HAP-1 (cell line): ENCODE measurements at places on chromosomes 11 and 22.

DNA sequence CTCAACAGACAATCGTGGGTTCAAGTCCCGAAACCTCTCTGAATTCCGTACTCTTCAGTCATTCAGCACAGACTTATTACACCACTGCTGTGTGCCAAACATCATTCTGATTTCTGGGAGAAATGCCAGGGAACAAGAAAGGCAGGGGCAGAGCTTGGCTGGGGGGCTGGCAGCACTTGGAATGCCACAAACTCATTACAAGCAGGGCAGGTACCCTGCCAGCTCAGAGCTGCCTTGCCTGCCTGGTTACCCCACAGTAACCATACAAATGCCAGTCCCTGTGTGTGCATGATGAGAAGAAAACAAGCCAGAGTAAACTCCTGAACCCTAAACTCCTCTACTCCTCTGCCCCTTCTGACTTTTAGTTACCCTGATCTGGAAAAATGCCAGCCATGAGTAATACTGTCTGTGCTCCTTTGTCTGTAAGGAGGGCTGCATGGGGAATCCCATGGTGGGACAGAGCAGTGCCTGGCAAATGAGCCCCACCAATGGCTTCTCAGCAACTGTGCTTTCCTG is 6.9 kb upstream of the RAD9A start:
- DNase-seq, result no peak

DNA sequence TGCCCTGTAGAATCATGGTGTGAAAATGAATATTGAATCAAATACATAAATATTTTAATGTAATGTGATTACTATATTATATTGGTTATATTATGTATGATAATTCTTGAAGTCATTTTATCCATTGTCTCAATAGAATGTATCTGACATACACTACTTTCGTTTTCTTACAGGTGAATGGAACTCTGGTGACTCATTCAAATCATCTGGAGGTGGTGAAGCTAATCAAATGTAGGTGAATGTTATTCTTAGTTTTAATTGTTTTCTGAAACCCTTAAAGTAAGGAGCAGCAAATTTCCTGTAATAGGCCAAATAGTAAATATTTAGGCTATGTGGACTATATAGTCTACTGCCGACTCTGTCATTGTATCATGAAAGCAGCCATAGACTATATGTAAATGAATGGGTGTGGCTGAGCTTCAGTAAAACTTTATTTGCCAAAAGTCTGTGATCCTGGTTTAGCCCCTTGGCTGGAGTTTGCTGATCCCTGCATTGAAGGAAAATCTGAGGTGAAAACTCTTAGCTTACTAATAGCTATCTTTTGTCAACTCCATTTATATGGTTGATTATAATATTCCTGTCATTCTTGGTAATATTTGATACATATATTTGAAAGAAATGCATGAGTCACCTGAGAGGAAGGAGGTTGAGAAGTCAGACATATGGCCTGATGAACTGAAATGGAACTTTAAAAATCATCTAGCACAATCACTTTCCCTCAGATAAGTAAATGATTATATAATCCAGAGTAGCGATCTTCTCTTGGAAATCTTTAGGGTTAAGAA is 87.2 kb upstream of the GRIK4 start:
- no peak for DNase-seq

DNA sequence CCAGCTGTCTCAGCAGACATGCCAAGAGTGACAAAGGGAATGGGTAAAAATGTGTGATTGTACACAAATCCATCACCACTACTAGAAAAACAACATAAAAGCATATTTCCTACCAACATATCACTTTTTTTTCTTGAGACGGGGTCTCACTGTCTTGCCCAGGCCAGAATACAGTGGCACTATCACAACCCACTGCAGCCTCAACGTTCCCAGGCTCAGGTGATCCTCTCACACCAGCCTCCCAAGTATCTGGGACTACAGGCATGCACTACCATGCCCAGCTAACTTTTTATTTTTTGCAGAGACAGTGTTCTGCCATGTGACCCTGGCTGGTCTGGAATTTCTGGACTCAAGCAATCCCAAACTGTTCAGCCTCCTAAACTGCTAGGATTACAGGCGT is 5.2 kb downstream of the MTMR2 start:
- DNase-seq, result no peak

DNA sequence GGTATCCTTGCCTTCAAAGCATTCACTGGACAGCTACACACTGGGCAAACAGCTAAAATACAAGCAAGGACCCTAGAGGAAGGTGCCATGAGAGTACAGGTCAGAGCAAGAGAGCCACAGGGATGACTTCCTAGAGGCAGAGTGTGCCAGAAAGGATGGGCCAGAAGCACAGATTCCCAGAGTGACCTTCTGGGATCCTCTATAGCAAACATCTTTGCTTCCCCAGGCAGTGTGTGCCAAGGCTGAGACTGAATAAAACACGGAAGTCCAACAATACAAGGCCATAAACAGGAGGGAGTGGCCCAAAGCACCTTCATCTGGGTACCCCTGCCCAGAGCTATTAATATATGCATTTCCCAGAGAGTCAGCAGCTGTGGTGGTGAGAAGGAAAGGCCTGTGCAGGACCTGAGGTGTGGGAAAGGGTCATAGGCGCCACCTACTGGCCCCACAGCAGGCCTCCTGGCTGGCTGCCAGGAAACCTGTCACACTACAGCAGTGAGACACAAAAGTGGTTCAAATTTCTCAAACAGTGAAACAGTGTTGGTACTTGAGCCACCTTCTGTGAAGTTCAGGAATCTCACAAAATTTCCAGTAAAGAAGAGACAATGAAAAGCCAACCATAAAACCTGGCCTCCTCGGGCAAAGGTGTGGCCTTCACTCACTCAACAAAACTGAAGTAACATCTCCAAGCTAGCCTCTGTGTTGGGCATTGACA is 20.3 kb downstream of the CLPB start:
- peak; percentile 88 for DNase-seq

GRCh38 chr22:19688301-19689290 is 25.7 kb upstream of the SEPTIN5 start:
- no peak for DNase-seq

GRCh38 chr11:10878408-10879214 is 20.8 kb upstream of the ZBED5 start:
- peak; percentile 39 for DNase-seq

- DNase-seq, result no peak
Measured at GRCh38 chr22:44473580-44473979, 24.5 kb downstream of the RTL6 start.

DNA sequence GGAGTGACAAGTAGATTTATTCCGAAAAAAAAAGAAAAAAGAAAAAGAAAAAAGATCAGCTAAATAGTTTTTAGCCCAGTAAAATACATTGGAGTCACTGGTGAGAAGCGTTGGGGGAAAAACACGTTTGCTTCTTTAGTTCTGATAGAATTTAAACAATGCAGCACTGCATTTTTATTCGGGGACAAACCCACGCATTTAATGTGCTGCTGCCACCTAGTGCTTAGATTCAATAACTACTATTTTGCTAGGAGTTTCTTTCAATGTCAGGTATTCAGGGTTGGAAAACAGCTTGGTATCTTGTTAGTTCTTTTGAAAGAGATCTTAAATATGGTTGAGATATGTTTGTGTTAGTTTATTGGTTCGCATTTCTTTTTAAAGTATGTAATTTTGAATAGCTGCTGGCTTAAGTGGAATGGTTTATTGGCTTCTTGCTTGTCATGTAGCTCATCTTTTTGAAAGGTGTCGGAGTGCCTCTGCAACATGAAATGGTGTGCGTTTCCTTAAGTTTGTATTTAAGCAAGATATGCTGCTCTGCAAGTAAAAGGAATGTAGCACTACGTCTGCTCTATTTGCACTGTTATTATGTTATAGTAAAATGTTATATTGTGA is 41.9 kb downstream of the SVIP start:
- peak; percentile 34 for DNase-seq

GRCh38 chr22:49923445-49923844 is 5.0 kb downstream of the CRELD2 start:
- DNase-seq, result no peak

GRCh38 chr11:67538823-67539505 is 15.7 kb upstream of the CABP2 start:
- no peak for DNase-seq

- DNase-seq, result no peak
Measured at GRCh38 chr22:37163575-37164504, 14.1 kb upstream of the IL2RB start.

DNA sequence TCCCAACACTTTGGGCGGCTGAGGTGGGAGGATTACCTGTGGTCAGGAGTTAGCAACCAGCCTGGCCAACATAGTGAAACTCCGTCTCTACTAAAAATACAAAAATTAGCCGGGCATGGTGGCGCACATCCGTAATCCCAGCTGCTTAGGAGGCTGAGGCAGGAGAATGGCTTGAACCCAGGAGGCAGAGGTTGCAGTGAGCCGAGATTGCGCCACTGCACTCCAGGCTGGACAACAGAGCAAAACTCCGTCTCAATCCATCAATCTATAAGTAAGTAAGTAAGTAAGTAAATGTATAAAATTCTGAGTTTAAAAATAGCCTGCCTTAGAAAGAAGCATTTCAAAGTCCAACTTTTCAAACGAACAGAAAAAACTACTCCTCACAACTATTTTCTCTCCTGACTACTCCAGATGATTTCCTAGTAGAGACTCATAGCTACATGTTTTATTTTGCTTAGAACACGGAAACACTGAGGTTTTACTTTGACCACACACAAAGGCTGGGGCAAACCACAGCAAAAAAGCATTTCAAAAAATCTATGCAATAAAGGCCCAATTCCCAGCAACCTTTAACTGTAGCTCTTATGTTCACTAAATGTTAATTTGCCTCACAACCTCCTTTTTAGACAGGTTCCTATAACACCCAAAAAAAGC is 16.3 kb downstream of the SPTY2D1 start:
- no peak for DNase-seq

DNA sequence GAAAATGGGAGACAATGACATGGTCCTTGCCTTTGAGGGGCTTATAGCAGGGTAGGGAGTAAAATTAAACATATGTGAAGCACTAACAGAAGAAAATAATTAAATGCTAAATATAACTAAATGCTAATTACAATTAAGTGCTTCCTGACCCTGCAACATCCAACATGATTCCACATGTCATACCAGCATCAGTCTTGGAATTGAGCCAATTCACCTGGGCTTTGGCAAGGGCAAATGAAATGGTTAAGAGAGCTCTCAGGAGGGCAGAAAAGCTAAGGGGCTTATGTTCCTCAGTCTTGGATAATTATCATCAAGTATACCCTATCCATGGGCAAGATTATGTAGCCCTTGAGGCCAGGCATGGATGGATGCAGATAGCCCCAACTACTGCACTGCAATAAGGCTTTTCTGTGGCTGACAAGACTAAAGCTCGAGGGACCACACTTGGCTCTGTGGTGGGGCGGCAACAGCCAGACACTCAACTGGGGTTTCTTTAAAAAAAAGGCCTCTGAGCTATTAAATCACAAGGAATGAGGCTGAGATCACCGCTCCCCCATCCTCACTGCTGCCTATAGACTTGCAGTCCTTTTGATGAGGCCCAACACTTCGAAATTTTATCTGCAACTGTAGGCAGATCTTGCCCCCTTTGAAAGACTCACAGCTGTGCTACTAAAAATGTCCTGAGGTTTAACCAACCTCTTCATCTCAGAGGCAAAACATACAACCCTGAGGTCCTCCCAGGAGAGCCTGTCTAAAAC is 39.0 kb downstream of the IL18BP start:
- no peak for DNase-seq

- DNase-seq, result no peak
Measured at GRCh38 chr11:27209562-27210005, 153.4 kb downstream of the CCDC34 start.

DNA sequence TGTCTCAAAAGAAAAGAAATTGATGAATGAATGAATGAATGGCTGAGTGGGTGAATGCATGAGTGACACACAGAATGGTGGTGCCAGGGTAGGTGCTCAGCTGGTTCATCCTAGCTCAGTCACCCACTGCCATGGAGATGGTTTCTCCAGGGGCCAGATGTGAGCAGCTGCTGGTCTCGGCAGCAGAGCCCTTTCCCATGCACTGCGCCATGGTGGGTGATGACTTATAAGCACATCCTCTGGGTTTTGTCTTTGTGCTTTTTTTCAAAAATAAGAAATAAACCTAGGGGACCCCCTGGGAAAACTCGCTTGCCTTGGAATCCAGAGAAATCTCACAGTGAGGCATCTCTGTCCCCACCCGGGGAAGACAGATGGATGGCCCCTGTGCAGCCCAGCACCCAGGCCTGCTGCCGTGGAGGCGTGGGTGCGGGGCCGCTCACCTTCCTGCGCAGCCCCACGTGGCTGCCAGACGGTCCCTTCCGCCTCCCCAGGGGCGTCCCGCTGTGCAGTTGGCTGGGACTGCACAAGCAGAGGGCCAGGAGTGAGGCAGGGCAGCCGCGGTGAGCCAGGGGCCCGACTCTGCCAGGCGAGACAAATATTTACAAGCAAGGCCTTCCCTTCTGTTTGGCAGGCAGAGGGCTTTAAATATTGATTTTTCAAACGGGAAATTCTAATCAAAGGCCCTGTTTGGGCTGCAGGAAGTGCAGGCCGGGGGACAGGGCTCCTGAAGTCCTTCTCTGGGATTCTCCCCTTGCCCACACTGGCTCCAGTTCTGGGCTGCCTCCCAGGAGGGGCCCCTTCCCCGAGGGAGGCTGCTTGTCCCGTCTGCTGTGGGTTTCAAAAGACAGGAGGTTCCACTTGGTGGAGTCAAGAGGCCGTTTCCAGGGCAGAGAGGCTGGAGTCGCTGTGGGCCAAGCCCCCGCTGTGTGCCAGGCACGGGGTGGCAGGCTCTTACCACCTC is 24.3 kb downstream of the MPPED1 start:
- DNase-seq, result no peak

GRCh38 chr11:77136074-77136473 is 8.0 kb downstream of the MYO7A start:
- no peak for DNase-seq

DNA sequence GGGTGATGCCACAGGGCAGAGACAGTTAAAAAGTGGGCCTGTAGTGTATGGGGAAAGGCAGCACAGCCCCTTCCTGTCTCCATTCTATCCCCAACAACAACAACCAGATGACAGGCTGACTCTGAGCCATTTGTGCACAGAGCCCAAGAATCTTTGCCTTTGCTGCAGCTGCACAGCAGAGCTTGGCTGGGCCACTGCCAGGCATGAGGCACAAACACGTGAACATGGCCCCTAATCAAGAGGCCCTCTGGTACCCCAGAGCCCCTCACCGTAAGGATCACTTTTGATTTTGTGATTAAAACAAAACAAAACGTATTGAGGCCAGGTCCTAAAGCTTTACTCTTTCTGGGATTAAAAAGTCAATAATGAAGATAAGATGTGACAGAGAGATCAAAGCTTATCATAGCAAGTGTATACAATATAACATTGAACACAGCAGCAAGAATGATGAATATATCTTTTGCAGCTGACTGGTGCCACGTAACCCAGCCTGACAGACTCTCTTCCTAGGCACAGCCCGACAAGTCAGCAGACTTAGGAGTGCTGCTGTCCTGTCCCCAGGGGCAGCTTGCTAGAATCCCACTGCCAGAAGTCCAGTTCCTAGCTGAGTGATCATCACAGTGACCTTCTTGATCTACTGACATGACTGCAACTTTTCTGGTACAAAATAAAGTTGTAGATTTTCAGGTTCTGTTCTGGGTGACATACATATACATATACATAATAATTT is 117.8 kb downstream of the SERGEF start:
- no peak for DNase-seq

DNA sequence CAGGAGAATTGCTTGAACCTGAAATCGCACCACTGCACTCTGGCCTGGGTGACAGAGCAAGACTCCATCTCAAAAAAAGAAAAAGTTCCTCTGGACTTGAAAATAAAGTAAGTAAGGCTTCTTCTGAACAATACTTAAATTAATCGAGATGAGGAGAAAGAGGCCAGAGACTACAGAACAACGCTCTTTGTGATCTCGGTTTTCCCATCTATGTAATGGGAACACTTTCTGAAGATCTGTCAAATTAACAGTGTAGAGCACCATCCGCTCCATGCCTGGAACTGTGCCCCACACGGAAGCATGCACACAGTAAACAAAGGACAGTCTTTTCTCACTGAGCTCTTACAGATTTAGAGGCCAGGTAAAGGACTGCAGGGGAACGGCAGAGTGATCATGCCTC is 9.1 kb downstream of the AP1B1 start:
- DNase-seq, result no peak
